Stimulated activated CD8-positive, alpha-beta memory T cell treated with anti-CD3 and anti-CD28 coated beads, Interleukin-7, amount 100 ng/mL, for 1 hour (primary cell): ENCODE measurements at places on chromosomes 13 and 19.

GRCh38 chr19:43751466-43752220 is 3.1 kb downstream of the SMG9 start:
- no peak for DNase-seq

GRCh38 chr19:17806945-17807344 is 12.0 kb downstream of the B3GNT3 start:
- DNase-seq: no peak

GRCh38 chr19:5093948-5094718 is 125.2 kb downstream of the KDM4B start:
- DNase-seq: no peak

DNA sequence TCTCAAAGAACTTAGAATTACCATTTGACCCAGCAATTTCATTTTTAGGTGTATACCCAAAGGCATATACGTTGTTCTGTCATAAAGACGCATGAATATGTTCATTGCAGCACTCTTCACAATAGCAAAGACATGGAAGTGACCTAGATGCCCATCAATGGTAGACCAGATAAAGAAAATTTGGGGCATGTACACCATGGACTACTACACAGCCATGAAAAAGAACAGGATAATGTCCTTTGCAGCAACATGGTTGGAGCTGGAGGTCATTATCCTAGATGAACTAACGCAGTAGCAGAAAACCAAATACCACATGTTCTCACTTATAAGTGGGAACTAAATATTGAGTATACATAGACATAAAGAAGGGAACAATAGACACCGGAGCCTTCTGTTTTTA is 20.7 kb downstream of the PAN3 start:
- no peak for DNase-seq

DNA sequence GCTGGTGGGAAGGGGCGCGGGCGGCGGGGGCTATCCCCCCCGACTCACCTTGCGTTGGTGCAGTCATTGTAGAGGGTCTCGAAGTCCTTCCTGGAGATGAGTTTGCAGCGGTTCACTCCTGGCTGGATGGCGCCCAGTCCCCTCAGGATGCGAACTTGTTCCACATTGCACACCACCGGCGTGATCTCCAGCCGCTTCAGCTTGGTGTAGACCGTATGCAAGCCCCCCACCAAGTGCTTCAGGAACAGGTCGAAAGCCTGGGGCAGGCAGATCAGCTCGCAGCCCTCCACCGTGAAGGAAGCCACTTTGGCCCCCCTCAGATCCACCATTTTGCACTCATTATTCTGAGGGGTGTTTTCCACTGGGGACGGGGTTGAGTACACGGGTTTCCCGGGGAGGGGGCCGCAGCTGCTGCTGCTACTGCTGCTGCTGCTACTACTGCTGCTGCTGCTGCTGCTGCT is 1.1 kb downstream of the DACH1 start:
- DNase-seq: no peak

DNA sequence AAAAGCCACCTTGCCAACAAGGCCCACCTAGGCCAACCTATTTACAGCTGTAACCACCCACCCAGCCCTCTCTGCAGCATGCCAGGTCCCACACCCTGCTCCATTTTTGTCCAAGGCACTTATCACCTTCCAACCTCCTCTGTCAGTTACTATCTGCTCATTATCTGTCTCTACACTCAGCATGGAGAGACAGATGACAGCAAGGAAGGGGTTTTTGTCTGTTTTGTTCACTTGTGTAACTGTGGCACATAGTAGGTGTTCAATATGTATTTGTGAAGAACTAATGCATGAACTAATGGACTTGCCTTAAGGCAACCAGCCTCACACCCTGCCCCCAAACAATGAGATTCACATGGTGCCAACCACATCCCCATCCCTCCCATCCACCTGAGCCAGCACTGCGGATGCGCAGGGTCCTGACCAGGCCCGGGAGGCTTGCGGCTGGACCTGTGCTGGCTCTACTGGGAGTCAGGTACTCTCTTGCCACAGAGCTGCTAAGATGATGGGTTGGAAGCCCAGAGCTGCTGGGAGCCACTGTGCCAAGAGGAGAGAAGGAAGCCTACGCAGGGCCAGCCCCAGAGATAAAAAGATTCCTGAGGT is 17.3 kb downstream of the DEDD2 start:
- no peak for DNase-seq

DNA sequence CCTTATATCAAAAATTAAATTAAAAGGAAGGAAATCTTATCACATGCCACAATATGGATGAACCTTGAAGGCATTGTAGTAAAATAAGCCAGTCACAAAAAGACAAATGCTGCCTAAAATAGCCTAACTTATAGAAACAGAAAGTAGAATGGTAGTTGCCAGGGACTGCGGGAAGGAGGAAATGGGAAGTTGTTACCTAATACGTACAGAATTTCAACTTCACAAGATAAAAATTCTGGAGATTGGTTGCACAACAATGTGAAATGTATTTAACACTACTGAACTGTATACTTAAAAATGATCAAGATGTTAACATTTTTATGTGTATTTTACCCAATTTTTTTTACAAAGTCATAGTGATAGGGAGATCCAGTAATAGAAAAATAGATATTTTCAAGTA is 10.2 kb upstream of the N4BP2L2 start:
- DNase-seq: no peak

DNA sequence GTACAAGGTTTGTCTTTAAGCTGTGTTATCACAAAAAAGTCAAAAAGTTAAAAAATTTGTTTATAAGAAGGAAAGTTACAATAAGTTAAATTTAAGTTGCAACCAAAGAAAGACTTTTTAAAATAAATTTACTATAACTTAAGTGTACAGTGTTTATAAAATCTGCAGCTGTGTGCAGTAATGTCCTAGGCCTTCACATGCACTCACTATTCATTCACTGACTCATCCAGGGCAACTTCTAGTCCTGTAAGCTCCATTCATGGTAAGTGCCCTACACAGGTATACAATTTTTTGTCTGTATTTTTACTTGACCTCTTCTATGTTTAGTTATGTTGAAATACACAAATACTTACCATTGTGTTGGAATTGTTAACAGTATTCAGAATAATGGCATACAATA is 667.9 kb upstream of the SLITRK5 start:
- DNase-seq: no peak

GRCh38 chr13:111551204-111551820 is 230.9 kb downstream of the TEX29 start:
- DNase-seq: no peak

DNA sequence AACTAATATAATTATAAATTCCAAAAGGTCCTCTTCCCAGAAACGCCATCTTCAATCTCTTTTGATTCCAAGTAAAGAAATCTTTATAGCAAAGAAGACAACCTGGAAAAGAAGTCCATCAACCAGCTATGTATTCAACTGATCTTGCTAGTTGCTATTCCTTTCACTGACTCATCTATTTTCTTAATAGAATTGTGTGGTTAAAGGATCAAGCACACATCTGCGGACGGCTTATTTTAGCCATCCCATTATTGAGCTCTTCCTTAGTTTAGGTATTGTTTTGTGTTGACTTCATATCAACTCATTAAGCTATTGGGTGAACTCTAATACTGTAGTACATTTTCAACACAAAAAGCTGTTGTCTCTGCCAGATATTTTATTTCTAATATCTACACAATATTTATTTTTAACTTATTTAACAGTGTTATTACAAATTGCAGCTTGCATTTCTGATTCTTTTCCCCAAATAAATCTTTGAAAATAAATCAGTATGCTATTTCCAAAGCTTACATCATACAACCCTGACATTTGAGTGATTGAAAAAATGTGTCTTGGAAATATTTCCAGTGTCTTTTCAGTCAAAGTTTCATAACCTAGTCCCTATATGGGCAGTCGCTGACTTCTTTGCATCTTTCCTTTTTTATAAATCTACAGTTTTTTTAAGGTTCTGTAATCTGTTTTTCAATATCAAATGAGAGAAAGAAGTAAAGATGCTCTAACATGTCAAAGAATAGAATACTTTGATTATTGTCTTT is 158.8 kb upstream of the SPRY2 start:
- DNase-seq: no peak

DNA sequence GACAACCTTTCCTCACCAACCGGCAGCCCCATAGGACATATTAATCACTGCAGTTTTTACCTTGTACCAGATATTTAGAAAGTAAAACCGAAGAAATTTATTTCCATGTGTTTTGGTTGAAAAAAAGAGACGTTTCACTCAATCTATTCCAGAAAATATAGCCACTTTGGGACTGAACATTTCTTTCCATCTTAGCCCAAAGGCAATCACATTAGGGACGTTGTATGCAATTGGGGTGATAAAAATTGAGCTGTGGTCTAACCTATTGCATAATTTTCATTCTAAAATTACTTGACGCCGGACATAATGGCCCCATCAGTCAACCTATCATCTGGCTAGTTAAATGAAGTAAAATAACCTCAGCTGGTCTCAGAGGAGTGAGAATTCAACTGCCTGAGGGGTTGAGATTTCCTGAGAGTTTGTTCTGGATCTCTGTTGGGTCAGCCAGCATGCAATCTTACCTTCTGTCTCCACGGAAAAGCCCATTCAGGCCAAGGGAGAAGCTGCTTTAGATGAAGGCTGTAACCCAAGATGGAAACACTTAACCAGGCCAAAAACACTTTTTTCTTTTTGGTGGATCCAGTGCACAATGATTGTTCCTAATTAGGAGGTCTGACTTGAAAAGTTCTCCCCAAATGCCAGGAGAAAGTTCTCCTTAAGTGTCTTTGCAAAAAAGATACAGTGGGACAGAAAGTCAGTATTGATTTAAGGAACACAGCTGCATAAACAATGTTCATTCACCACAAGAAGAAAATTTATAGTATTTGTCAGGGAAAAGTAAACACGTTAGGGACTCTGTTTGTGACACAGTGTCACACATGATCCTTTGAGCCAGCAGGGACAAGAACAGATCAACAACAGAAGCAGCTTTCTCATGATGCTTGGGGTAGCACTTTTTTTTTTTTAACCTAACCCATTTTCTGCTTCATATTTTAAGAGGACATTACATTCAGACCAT is 34.1 kb downstream of the DLEU7 start:
- no peak for DNase-seq

DNA sequence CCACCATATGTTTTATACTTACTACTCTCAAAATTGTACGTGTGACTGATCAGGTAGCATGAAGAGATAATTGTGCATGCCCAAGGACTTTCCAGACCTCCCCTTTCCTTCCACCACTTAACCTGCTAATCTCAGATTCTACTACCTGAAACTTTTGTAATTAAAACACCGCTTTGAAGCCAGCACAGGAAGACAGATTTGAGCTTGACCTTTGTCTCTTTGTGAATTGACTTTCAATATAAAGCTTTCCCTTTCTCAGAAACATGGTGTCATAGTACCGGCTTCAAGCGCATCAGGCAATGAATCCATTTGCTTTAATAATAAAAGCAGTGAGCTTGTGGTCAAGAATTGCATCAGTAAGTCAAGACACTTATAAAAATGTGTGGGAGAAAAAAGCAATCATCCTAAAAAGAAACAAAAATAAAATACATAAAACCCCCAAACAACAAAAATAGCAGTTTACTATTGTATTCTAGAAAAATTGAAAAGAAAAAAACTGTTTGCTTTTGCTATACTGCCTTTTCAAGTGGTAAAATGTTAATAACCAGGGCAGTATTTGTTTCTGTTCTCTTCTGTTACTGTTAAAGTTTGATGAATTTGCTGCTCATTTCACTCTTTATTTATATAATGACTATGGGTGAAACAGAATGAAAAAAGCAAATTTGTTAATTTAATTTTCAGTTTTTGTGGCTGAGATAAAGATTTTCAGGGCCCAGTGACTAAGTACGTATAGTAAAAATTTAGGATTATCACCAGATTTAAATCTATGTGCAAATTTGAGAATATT is 2075.3 kb downstream of the PCDH9 start:
- no peak for DNase-seq

DNA sequence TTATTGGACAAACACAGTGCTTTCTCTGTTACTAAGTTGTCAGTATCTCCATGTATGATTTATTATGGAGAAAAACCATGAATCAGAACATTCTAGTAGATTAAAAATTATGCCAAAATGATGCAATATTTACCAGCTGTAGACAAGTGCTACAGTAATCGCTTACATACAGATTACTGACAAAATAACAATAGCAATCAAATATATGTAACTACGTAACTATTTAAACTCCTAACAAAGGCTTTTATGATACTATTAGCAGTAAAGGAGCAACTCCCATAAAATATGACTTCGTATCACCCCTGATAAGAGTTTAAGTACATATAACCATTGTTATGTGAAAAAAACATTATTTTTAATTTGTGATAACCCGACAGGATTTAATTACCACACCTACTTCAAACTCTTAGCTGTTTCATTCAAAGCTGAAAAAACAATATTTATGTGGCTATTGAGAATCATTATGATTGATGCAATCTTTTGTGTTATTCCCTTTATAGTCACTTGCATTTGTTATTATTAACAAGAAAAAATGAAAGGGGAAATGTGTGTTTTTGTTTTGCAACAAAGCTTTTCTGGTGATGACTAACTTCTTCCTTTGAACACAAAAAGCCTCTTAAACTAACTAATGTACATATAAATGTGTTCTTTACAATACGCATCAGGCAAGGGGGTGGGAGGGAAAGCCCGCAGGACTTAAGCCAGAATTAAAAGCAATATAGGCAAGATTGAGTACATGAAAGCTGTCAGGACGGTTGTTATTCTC is 147.4 kb downstream of the ABCC4 start:
- DNase-seq: no peak
